Fibroblast of skin of right quadriceps (primary cell): ENCODE measurements at places on chromosomes 1 and 21.

- DNase-seq = no peak
Observed at GRCh38 chr1:94276988-94277434, 39.6 kb upstream of the ARHGAP29 start.

GRCh38 chr1:67464058-67464457 is 33.9 kb upstream of the SERBP1 start:
- no peak for DNase-seq

DNA sequence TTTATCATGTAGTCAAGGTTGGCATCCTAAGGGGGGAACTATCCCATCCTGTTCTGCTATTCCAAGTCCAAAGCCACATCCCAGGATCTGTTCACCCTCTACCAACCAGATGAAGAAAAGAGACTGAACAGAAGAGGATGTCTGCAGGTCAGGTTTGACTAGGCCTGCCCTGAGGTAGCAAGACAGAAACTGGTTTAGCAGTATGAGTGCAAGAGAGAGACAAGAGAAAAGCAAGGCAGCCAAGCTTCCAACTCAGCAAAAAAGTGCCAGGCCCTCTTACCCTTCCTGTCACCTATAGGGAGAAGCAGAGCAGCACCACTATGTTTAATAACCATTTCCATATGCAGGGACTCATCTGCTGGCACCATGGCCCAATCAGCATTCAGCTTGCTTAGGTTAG is 320.8 kb upstream of the DUSP10 start:
- DNase-seq = no peak

GRCh38 chr1:102071451-102071850 is 74.7 kb upstream of the OLFM3 start:
- no peak for DNase-seq

- DNase-seq = no peak
Observed at GRCh38 chr21:42238185-42238934, 19.4 kb downstream of the ABCG1 start.

DNA sequence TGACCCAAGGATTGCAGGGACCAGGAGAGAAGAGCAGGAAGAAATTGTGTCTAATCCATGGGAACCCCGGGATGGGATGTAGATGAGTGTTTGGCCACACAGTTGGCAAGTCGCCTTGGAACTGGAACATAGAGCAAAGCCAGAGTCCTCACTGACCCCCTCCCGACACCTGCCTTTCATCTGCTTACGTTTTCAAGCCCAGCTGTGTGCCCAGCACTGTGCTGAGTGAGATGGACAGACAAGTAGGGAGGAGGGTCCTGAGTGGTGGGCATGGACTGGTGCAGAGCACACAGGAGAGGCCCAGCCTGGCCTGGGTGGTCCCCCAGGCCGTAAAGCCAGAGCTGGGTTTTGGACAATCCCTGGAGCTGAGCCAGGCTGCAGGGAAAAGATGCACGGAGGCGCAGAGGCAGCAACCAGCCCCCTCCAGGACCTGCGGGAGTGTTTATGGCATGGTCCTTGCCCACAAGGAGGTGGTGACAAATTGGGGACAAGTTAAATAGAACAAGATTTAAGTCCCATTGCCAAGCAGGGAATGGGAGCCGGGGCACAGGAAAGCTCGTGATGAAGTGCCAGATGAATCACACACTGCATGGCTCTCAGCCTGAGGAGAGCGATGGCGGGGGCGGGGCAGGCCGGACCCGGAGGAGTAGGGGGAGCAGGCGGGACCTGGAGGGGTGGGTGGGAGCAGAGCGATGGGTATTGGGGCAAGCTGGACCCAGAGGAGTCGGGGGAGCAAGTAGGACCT is 157.8 kb upstream of the VAMP3 start:
- DNase-seq = no peak

DNA sequence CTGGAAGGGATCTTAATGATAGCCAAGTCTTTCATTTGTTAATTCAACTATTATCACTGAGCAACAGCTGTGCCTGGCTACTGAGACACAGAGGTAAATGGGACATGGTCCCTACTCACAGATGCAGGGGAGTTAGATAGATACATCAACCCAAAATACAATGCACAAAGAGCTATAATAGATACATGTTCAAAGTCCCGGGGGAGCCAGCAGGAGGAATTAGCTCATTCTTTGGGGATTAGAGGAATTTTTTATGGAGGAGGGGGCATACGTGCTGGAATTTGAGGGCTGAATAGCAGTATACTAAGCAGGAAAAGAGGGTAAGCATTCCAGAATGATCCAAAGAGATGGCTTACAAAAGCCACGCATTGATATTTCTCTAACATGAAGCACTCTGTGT is 34.6 kb downstream of the C8B start:
- peak; percentile 68 for DNase-seq

DNA sequence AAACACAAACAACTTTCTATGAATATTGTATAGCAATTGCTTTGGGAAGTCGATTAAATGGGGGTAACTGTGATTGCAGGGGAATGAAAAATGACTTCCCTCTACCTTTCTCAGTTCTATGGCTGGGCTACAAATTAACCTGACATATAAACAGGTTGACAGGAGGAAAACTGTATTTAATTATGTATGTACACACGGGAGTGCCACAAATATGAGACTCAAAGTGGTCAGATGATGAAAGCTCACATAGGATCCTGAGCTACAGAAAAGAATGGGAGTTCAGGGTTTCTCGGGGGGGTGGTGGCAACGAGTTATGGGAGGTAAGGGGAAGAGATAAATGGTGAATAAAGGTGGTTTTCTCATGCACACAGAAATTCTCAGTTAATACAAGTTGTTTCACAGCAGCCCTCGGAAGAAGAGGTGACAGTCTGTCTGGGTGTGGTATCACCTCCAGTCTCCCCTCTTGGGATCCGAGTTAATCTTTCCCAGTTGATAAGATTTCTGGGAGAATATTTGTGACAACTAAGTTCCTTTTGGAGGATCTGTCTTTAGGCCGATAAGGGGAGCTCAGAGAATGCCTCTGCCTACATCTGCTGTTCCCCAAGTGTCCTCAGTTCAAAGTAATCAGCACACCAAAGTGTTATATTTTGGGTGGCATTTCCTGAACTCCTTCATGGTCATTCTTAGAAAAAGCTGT is 26.3 kb downstream of the GADD45A start:
- DNase-seq = no peak

- DNase-seq = peak; percentile 73
Observed at GRCh38 chr21:15788847-15789523, 59.2 kb downstream of the USP25 start.
